ENCODE measurements at places on chromosomes 3 and 15.

- no peak for DNase-seq
Measured at GRCh38 chr3:16608816-16609215, 3.6 kb upstream of the DAZL start.

DNA sequence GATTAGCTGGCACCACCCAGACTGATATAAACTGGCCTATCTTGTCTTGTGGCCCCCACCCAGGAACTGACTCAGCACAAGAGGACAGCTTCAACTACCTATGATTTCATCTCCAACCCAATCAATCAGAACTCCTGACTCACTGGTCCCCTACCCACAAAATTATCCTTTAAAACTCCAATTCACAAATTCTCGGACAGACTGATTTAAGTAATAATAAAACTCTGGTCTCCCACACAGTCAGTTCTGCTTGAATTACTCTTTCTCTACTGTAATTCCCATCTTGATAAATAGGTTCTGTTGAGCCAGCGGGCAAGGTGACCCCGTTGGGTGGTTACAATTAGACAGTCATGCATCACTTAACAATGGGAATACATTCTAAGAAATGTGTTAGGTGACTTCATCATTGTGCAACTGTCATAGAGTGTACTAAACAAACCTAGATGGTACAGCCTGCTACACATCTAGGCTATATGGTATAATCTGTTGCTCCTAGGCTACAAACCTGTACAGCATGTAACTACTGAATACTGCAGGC is 48.1 kb upstream of the MAP4 start:
- DNase-seq = no peak

DNA sequence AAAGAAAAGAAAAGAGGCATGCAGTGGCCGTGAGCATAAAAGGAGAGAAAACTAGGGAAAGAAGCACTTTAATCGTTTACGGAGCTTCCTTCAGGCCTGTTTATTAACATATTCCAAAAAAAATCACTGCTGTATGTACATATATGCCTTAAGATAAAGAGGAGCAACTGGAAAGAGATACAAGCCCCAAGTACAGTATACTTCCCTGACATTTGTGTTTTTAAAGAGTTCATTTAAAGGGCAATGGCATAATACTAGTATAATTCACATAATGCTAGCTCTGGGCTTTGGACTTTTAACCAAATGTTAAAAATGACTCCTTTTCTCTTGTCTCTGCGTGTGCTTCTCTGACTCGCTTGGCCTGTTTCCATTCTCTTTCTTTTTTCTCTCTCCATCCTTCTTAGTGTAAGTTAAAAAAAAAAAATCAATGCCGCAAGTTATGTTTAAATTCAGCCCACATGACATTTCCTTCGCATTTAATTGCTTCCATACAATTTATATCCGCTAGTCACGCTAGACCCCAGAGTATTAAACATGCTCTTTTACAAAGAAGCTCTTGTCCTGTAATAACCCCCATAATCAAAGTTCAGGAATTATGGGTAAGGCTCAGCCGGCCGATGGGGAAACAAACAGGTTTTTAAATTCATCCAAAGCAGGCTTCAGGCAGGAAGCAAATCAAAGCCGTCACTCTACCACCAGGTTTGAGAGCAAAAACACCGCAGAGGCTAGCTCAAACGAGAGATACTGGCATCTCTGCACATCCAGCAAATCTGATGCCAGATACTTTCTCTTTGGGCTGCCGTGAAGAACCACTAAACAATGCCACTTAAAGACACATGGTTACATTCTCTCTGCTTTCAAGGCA is 19.4 kb downstream of the WWTR1 start:
- no peak for DNase-seq

DNA sequence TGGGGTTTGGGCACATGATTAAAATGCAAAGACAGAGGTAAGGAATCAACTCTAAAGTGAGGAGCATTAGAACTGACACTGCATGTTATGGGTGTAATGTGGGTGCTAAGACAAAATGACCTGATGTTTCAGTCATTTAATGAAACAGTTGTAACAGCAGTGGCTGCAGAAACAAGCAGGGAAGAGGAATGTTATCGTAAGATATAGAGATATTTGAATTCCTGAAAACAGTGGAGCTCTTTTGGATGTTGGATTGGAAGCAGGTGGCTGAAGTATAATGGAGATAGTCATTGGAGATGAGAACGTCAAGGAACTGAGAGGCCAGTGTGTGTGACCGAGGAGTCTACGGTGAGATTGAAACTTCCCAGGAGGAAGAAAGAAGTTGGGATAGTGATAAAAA is 1065.2 kb downstream of the ZPLD1 start:
- DNase-seq = no peak

DNA sequence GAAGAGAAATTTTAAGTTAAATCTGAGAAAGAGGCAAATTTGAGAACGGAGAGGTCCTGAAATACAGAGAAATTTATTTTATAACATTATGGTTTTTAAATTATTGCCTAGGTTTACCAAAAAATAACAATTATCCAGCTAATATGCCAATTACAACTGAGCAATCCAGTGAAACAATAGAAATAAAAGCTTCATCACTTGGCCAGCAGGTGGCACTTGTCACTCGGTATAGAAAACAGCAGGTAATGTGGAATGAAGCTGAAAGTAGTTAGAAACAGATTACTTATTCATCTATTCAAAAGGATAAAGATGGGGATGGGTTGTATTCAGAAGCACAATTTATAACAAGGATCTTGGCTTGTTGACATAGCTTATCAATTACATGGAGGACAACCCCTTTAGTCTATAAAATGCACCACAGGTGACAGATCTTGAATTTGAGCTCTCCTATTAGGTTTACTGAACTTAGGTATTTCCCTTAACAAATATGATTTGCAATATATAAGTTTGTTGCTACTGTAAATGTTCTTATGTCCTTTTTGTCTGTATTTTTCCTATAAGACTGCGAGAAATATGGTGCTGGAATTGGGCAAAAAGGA is 70.1 kb upstream of the GUCA1C start:
- peak; percentile 74 for DNase-seq

DNA sequence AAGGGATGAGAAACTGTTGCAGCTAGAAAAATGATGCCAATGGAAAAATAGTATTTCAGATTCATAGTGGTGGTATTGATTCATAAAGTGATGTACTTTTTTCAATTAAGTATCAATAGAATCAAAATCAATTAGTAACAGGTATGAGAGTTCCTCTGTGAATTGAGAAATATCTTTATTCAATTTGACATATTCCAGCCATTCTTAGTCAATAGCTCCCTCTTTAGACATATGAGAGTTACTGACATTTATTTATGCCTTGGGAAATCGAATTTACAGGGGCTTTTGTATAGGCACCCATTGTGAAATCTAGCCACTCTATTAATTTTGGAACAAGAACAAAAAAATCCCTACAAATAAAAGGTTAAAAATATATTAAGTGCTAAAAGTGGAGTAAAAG is 386.9 kb upstream of the CNTN3 start:
- no peak for DNase-seq

- DNase-seq = no peak
Measured at GRCh38 chr3:8279476-8279875, 222.1 kb upstream of the LMCD1 start.

DNA sequence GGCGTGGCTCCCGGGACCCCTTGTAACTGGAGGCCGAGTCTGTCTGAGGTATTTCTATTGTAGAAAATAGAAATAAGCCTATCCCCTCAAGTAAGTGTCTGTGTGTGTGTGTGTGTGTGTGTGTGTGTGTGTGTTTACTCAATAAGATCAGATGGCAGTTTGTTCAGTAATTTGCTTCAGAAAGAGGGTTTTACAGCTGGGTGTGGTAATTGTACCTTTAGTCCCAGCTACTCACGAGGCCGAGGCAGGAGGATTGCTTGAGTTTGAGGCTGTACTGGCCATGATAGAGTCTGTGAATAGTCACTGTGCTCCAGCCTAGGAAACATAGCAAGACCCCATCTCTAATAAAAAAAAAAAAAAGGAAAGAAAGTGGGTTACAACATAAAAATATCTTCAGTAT is 8.7 kb downstream of the SPINT1 start:
- DNase-seq = no peak

GRCh38 chr3:136634821-136635220 is 117.4 kb downstream of the STAG1 start:
- no peak for DNase-seq

GRCh38 chr15:88394553-88395145 is 72.5 kb downstream of the MRPL46 start:
- no peak for DNase-seq

DNA sequence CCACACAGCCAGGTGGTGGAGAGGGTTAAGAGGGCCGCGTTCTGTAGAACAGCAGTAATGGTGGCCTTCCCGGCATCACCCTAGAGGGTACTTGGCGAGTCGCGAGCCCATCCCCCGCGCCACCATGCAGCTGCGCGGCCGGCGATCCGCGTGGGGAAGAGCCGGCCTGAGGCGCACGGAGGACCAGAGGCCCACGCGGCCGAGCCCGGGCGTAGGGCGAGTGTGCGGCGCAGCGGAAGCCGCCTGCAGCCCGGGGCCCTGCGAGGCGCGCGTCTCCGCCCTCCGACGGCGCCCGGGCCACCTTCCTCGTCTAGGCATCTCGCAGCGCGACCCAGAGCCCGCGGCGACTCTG is 423 bp downstream of the TKT start:
- DNase-seq = no peak

DNA sequence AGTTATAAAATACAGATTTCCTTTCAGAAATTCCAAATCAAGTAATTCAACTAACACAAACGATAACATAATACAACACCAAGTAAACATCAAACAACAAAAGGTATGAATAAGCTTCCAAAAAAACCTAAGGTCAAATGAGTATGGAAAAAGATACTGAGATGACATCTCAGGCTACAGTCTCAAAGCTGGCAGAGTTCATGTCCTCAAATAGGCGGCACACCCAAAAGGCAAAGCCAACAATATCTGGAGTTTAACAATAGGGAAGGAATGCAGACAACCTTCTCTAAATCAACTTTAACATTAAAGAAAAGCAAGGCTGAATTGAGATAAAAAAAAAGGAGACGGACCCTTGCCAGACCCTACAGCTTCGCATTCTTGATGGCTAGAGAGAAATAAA is 346.6 kb downstream of the RSL24D1 start:
- DNase-seq = no peak

DNA sequence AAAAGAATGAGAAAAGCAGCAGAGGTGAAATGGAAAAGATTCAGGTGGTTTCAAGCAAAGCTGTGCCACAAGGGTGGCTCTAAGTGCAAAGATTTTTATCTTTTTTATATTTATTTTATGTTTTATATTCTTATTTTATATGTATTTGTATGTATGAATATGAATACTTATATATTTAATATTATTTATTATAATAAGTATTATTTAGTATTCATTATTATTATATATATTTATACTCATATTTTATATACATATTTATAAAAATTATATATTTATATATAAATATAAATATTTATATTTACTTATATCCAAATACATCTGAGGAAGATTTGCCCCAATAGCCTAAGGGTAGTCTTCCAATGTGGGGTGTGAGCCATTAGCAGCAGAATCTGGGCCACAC is 1002.0 kb downstream of the CADM2 start:
- no peak for DNase-seq

DNA sequence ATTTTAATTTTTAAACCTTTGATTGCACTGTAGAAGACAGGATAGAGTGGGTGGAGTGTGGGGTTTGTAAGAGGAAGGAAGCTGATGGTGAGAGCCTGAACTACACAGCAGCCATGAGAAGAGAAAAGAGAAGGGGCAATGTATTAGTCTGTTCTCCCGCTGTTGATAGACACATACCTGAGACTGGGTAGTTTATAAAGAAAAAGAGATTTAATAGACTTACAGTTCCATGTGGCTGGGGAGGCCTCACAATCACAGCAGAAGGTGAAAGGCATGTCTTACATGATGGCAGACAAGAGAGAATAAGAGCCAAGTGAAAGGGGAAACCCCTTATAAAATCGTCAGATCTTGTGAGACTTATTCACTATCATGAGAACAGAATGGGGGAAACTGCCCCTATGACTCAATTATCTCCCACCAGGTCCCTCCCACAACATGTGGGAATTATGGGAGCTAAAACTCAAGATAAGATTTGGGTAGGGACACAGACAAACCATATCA is 37.3 kb downstream of the STARD5 start:
- no peak for DNase-seq

GRCh38 chr15:57439128-57440027 is 63.1 kb downstream of the CGNL1 start:
- no peak for DNase-seq

DNA sequence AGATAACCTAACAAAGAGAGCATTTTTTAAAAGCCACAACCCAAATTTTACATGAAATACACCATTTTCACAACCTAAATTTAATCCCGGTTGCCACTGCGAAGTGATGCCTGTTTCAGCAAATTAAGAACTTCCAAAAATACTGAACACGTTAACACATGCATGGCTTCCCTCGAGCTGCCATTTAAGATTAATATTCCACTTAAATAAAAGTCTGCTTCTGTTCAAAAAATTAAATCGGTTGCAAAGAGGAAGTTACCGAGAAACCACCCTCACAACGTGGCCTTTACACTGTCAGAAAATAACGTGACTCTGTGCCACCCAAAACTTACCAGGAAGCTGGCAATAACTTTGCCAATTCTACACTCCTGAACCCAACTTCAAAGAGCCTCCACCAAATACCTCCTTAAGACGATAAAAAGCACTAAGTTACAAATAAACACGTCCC is 1.2 kb downstream of the TBL1XR1 start:
- DNase-seq = no peak

DNA sequence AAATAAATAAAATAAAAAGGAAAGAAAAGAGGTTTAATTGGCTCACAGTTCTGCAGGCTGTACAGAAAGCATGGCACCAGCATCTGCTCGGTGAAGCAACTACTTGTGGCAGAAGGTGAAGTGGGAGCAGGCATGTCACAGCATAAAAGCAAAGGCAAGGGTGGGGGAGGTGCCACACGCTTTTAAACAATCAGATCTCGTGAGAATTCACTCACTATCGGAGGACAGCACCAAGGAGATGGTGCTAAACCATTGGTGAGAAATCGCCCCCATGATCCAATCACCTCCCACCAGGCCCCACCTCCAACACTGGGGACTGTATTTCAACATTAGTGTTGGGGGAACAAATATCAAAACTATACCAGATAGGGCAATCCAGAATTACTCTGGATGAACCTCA is 15.3 kb downstream of the SCG3 start:
- DNase-seq = no peak

DNA sequence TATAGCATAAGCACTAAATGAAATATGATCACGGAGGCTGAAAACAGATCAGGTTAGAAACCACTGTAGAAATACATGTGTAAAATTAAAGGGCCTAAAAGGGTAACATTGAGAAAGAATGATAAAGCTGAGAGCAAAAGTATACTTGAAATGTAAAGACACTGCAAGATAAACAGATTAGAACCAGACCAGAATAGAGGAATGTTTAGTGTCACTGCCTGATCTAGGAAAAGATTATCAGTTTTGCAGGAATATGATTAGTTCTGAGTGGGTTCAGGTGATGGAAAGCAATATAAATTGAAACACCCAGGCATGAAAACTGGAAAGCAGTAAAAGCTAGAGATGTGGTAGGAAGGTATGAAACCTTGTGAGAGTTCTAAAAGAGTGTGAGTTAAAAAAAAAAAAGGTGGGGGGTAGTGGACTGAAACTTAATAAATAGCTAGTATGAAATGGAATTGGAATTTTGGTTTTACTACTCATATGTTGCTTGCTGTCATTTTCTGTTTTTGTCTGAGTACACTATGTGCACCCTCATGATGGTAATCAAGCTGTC is 16.0 kb upstream of the C3orf38 start:
- no peak for DNase-seq

- no peak for DNase-seq
Measured at GRCh38 chr3:146339349-146339748, 88.4 kb upstream of the PLSCR4 start.

GRCh38 chr15:85598718-85599398 is 195.9 kb downstream of the KLHL25 start:
- no peak for DNase-seq

GRCh38 chr3:23762759-23763477 is 42.8 kb upstream of the UBE2E1 start:
- DNase-seq = no peak
